ENCODE measurements at places on chromosomes 12 and 14.
A peak's percentile ranks its signal among the peaks of the same experiment; 100 is the strongest.

- DNase-seq = no peak
Observed at GRCh38 chr12:12081836-12082497, 11.2 kb downstream of the BCL2L14 start.

- no peak for DNase-seq
Observed at GRCh38 chr12:109449845-109450532, 27.1 kb downstream of the KCTD10 start.

- peak; percentile 10 for DNase-seq
Observed at GRCh38 chr12:132772606-132773005, 11.0 kb upstream of the ANKLE2 start.

DNA sequence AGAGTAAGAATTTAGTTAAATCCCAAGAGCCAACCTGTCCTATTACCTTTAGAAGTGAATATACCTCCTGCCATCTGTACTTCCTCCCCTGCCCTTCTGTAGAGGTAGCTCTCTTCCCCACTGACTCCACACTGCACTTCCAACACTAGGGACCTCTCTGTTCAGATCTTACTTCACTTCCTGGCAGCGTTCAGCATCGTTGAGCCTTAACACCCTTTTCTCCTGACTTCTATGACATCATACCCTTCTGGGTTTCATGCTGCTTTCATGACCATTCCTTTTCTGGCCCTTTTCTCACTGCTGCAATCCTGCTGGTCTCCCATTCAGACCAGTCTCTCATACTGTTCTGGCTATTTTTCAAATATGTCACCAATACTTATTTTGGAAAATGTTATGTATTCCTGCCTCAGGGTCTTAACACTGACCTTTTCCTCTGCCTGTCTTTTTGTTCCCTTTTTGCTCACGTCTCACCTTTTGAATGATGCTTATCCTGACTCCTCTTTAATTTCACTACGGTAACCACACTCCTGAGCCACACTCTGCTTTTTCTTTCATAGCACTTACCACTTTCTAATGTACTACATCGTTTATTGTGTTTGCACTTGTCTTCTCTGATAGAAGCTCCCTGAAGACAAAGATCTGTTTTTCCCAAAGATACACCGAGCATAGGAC is 67.6 kb downstream of the PLEKHA5 start:
- no peak for DNase-seq

DNA sequence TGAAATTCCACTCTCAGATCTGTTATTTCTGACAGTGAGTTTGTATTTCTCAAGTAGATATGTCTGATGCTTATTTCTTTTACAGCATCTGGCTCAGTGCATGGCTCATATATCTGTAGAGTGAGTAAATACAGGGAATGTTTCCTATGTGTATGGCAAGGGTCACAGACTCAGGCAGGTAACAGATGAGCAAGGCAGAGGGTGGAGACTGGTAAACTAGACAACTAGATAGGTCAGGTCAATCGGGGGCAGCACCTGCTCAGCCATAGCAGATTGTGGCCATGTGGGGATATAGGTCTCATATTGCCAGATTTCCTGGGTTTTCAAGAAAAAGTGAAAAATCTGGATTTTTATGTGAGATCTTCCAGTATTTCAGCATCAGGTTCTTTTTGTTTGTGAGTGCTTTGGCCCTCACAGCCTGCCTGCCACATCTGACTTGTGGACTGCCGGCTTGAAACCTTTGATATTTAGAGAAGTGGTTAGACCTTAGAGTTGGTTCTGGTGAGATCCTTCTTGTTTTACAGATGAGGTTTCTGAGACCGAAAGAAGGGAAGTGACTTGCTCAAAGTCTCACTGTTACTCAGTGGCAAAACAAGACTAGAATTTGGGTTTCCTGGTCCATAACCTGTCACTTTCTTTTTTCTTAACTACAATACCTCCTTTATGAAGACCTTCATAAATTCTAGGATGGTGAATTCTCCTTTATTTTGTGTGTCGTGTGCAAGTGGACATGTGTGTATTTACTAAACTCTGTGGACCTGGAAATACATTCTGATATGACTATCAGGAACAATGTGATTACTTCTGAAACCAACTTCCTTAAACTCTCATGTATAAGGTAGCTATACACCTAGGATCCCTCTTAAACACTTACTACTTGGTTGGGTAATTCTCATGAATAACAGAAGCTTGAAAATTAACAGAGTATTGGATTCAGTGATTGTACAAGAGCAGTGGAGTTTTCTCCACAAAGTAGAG is 34.4 kb downstream of the PROX2 start:
- peak; percentile 35 for DNase-seq

- no peak for DNase-seq
Observed at GRCh38 chr12:58420503-58420902, 479.1 kb downstream of the ATP23 start.

DNA sequence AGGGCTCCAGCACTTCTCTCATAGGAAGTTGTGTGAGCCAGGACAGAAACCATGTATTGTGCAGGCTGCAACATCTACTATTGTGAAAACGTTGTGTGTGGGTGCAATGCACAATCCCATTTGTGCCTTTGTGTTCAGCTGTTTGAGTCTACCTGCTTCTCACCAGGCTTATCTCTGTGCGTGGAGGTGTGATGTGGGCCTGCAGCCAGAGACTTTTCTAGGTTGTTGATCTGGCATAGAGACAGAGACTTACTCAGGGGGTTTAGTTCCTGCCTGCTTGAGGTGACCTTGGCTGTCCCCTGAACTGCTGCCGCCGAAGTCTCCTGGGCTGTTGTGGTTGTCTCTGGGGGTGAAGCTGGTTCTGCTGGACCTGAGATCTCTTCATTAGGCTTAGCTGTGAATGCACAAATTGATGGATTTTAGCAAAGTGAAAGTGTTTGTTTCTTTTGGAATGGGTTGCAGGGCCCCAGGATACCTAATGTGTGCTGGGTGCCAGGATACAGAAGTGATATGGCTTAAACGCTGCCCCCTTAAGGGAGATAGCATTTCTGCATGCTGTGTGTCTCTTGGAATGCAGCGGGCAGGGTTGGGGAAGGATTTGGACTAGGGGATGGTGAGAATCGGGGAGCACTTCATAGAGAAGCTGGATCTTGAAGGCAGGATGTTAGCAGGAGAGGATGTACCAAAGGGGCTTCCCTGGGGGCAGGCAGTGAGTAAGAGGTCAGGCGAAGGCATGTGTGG is 2.5 kb downstream of the LACRT start:
- DNase-seq = no peak

DNA sequence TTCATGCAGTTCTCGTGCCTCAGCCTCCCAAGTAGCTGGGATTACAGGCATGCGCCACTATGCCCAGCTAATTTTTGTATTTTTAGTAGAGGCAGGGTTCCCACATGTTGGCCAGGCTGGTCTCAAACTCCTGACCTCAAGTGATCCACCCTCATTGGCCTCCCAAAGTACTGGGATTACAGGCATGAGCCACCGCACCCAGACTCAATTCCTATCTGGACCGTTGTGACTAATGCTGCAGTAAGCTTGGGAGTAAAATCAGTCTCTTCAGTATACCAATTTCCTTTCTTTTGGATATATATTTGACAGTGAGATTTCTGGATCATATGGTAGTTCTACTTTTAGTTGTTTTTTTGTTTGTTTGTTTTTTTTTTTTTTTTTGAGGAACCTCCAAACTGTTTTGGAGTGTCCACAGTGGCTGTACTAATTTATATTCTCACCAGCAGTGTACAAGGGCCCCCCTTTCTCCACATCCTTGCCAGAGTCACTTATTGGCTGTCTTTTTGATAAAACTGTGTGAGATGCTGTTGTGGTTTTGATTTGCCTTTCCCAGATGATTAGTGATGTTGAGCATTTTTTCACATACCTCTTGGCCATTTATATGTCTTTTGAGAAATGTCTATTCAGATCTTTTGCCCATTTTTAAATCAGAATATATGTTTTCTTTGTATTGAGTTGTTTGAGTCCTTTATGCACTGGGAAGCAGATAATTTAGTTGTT is 37.3 kb upstream of the EVL start:
- DNase-seq = no peak

GRCh38 chr12:94740601-94741362 is 90.4 kb upstream of the TMCC3 start:
- no peak for DNase-seq

GRCh38 chr14:67680121-67680602 is 5.7 kb upstream of the VTI1B start:
- DNase-seq = no peak

- DNase-seq = no peak
Observed at GRCh38 chr12:114681116-114681871, 2.7 kb downstream of the TBX3 start.

DNA sequence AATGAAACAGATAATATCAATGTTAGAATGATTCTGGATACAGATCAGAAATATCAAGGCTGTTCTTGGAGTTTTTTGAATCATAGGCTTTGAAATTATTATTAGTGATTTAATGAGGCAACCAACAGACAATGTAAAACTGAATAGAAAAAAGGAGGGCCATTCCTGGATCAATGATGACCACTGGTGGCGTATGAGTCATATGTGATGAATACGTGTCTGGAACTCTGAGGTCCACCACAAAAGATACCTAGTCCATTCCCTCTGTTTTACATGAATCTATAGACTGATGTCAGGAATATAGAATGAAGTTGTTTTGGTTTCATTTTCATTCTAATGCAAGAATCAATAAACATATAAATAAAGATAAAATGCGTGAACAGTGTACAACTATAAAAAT is 78.3 kb upstream of the RTL1 start:
- no peak for DNase-seq

- DNase-seq = peak; percentile 10
Observed at GRCh38 chr12:109760031-109760929, 46.7 kb downstream of the FAM222A start.

DNA sequence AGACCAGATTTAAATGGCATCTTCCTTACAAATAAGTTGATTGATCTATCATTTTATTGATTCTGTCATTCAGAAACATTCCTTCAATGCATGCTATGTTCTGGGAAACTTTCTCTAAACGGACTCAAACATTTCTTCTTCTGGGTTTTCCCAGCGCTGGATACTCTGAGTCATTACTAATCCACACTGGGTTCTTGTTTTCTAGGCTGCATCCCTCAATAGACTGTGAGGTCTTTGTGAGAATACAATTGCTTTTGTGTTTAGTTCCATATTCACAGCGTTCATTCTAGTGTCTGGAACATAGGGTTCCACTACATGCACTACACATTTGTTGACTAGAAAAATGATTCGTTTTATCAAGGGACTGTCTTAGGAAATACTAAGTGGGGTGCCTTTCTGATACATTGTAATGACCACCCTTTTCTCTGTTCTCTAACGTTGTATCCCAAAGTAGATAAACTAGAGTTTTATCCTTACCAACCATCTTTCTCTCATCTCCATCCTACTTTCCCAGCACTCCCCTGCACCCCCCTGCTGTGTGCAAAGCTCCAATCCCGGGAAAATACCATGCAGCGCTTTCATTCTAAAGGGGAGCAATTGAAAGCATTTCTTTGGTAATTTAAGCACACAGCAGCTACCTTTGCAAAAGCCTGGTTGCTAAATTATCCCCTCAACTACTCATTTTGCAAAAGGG is 878.7 kb downstream of the DIO2 start:
- no peak for DNase-seq

DNA sequence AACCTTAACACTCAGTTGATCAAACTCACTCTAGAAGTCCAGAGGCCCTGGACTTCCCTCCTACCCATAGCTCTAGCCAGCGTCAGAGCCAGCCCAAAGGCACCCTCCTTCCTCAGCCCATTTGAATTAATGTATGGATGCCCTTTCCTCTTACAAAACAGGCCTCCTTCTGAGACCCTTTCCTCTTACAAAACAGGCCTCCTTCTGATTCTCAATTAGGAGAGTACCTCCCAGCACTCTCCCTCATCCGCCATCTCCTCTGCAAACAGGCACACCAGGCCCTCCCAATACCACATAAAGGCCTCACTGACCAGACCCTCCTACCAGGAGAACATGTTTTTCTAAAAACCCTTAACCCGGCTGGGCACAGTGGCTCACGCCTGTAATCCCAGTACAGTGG is 65.7 kb downstream of the MOK start:
- no peak for DNase-seq

DNA sequence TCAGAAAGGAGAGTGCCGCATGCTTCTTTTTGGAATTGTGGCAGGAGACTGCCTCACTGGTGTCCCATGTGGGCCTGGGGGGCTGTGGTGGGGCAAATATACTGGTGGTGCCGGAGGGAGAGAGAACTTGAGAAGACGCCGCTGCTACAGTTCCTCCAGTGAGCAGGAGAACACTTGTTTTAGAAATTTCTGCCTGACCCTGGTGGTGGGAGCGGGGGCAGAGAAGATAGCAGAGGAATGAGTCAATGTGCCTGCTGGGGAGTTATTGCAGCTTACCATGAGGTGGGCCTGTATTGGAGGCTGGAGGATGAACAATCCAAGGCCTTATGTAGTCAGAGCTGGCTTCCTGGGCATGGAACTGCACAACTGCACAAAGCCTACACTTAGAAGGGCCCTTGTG is 211.8 kb downstream of the SNAPC1 start:
- no peak for DNase-seq

DNA sequence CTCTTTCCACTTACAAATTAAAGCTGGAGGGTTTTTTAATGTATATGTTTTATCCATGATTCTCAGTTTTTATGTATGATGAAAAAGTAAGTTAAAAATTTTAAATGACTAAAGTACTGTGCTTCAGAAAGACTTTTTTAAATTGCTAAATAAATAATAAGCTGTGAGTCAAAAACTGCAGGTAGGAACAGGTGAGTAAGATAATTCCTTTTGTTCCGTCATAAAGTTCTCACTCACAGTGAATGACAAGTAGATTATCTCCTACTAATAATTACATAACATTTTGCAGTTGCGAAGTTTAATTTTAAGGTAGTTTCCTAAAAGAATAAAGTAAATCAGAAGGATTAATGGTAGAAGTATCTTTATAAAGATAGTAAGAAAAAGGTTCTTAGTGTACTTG is 78.0 kb downstream of the PRKCH start:
- no peak for DNase-seq

DNA sequence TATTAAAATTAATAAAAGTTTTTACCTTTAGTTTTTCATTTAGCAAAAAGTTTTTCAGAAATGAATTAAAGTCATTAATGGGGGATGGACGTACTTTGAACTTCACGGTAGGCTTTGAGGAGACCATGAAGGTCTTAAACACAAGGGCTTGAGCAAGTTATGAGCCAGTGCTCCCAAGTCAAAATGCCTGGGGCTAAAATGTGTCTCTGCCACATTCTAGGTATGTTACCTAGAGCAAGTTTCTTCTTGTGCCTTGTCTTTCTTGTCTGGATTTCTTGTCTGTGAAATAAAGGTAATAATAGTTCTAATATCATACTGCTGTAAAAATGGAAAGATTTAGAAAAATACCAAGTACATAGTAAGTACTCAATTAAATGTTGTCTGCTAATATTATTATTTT is 132.7 kb upstream of the USP15 start:
- DNase-seq = no peak

DNA sequence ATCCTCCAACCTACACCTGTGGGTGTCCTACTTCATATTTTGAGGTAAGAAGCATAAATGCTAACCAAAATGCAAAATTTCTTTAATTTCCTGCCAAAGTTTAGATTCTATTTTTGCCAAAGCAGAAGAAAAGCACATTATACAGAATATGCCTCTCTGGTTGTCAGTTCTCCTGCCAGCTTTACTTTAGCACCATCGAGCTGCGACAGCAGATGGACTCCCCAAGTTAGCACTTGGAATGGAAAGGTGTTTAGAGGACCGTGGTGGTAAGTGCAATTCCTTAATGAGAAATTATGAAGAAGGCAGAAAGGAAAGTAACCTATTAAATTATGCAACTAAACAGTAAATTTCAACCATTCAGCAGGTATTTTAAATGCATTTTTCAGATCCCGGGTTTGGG is 326.6 kb downstream of the RERGL start:
- DNase-seq = no peak
